Fibroblast of skin of scalp (primary cell): ENCODE measurements at places on chromosomes 1 and 21.

GRCh38 chr1:6280761-6281451 is 20.0 kb upstream of the GPR153 start:
- peak; percentile 22 for DNase-seq

DNA sequence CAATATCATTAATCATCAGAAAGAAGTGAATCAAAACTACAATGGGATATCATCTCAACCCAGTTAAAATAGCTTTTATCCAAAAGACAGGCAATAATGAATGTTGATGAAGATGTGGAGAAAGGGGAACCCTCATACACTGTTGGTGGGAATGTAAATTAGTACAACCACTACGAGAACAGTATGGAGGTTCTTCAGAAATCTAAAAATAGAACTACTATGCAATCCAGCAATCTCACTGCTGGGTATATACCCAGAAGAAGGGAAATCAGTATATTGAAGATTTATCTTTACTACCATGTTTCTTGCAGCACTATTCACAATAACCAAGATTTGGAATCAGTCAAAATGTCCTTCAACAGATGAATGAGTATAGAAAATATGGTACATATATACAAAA is 189.8 kb downstream of the HHIPL2 start:
- DNase-seq: no peak

DNA sequence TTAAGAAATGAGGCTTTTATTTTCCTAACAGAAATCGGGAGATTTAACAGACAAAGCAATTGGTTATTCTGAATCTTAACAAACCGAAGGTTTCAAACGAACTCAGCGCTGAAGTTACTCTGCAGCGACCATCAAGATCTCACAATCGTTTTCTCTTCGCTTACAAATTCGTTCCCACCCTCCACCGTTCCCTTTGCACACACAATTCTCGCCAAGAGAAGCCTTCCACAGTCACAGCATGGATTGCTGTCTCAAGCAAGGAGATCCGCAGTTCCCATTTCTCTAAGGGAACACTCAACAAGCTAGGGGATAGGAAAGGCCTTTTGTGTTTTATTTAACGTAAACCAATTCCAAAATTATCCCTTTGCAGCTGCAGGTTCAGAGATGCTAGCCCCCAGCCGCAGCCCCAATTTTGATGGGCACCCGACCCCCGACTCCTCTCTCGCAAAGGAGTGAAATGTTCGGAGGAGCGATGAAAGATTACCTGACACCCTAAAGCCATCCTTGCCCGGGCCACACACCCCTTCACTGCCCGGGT is 755 bp downstream of the FBXO42 start:
- no peak for DNase-seq

DNA sequence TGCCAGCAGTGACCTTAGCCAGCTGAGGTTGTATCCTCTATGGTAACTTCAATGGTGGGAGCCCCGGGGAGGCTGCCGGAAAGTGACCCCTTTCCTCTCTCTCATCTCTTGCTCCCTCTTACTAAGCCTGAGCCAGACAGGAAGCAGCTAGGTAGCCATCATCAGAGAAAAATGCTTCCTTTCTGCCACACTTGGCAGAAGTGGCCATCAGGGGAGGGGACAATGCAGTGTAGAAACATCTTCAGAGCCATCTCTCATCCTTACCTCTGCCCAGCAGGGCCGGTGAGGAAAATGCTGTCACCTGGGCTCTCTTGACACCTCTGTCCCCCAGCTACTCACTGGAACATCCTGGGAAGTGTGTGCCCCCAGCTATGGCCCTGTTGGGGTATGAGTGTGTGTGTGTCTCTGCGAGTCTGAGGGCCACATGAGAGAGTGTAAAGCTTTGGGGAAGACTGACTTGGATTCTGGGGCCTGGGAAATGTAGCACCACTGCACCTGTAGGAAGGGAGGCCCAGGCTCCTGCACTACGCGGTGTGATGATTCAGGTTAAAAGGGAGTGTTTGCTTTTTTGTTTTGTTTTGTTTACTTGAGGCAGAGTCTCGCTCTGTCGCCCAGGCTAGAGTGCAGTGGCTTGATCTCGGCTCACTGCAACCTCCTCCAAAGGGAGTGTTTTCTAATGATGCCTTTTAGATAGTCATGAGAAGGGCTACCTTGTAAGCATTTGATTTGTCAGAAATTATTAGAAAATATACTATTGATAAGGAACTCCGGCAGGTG is 48.7 kb upstream of the CNTN2 start:
- no peak for DNase-seq

- no peak for DNase-seq
Observed at GRCh38 chr1:37905727-37906126, 41.1 kb downstream of the INPP5B start.

DNA sequence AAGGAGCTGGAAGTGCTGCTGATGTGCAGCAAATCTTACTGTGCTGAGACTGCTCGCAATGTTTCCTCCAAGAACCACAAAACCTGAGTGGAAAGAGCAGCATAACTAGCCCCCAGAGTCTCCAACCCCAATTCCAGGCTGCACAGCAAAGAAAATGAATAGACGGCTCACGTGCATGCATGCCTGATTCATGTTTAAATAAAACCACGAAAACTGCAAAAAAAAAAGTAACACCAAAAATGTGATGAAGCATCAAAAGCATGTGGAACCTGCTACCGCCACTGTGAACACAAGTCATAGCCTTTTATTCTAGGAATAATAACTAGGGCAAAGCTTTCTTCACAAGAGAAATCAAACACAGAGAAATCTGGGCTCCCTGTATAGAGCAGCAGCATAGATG is 9.6 kb upstream of the TRNP1 start:
- no peak for DNase-seq

DNA sequence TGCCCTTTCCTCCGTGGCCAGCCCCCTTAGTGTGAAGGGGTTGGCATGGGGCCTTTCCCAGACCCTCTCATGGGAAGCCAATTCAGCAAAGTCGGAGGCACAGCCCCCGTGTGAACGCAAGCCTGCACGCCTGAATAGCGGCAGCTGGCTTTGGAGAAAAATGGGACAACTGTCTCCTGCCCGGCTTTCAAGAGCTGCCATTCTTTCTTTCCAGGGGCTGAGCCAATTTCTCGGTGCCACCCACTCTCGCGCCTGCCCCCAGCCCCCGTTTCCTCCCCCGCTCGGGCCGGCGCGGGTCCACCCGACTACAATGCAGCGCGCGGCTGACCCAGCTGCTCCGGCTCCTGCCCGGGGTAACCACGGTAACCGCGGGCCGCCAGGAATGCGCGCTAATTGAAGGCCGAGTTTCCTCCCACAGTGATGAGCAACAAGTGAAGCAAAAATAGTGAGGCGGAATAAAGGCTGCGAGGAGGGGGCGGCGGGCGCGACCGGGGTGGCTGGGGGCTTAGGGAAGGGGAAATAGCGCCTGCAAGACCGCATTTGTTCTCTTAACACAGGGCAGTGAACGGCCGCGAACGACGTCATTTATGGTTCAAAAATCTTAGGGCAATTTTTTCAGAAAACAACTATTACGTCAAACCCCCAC is 27.8 kb downstream of the ILDR2 start:
- DNase-seq: peak; percentile 54

- peak; percentile 78 for DNase-seq
Observed at GRCh38 chr1:186482661-186483255, 21.8 kb upstream of the PDC start.

GRCh38 chr1:201282931-201283829 is at the start of gene PKP1:
PKP1 (plus strand) TSS chr1:201283506; CDS start chr1:201283703, 197 bp downstream.
- peak; percentile 43 for DNase-seq

DNA sequence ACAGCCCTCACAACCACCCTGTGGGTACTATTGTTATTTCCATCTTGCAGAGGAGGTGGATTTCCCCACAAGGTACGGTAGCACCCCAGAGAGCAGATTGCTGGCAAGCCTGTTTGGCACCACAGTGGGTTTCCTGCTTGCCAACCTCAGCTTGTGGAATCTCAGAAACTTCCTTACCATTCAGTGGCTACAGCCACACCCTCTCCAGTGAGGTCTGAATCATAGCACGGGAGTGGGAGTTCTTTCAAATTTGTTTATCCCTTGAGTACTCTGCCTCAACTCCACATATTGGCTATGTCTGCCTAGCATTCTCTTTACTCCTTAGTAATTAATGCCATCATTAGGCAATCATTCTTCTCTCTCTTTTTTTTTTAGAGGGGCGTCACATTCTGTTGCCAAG is 162.1 kb downstream of the PTPRU start:
- no peak for DNase-seq

DNA sequence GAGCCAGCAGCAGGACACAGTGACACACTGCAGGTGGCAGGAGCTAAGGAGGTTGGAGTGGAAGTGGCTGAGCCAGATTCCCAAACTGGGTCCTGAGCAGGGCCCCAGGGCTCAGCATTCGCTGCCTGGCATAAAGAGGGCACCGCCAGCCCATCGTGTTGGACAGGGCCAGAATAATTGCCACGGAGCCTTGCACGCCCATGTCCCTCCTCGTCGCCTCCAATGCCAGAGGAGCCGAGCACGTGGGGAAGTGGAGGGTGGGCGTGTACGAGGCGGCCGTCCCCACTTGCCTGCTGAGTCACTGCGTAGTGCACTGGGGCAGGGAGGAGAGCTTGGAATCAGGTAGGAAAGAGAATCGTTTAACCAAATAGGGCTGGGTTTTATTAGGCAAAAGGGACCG is 26.1 kb upstream of the LRRC47 start:
- no peak for DNase-seq

GRCh38 chr1:226644541-226645176 is 94.4 kb downstream of the ITPKB start:
- DNase-seq: peak; percentile 31

- DNase-seq: no peak
Observed at GRCh38 chr1:227886503-227886961, 61.2 kb downstream of the WNT9A start.

- no peak for DNase-seq
Observed at GRCh38 chr1:30043731-30044408, 679.5 kb downstream of the MATN1 start.

GRCh38 chr1:161088587-161089110 is 709 bp downstream of the NECTIN4 start:
- DNase-seq: no peak

DNA sequence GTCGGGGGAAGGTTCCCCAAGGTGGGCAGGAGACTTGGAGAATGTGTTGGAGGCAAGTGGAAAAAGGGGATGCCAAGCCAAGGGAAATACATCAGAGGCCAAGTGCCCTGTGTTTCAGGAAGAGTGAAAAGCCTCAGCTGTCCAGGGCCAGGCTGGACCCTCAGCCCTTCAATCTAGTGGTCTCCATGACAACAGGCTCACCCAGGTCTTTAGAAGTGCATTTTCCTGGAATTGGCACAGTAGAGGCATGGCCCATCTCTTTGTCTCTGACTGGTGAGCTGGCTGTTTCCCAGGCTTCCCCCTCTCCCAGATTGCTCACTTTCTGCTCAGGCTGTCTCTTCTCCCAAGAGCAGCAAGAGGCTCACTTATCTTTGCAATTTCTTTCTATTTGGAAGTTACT is 10.4 kb upstream of the RHBG start:
- DNase-seq: no peak

DNA sequence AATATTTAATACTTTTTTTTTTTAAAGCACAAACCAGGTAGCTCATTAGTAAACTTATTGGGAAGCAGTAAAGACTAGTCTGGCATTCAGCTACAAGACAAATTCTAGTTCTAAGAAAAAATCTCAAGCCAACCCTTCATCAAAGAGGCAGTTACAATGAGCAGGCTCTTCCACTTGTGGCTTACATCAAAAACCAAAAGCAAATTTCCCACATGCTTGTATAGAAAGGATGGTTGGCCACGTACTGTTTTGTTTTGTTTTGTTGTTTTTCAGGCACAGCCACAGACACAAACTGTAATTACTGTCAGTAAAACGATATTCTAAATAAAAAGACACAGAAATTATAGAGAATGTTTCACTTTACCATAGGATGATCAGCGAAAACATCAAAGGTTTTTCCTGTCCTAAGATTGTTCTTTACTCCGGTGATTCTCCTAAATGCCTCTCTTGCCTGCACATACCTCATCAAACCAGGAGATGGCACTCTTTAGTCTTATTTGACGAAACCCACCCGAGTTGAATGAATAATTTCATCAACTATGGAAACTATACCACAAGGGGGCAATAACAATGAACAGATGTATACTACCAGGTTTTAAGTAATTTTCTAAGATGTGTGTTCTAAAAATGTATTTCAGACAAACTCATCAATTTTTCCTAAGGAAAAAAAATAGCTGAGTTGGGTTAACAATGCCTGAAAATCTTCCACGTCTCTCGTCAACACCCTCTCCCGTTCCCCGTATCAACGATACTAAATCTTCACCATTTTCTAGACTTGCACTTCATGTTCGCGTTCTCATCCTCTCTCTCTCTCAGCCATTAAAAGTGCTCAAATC is 26.9 kb downstream of the RPL5 start:
- DNase-seq: peak; percentile 84
